ENCODE measurements at places on chromosomes 11 and 22. TPM values are rescaled to one million over a fixed set of nuclear protein-coding genes. Genes with fewer than 3 reads are reported as not detected.

The PDE2A gene
- 1.1 TPM for total RNA-seq

DNA sequence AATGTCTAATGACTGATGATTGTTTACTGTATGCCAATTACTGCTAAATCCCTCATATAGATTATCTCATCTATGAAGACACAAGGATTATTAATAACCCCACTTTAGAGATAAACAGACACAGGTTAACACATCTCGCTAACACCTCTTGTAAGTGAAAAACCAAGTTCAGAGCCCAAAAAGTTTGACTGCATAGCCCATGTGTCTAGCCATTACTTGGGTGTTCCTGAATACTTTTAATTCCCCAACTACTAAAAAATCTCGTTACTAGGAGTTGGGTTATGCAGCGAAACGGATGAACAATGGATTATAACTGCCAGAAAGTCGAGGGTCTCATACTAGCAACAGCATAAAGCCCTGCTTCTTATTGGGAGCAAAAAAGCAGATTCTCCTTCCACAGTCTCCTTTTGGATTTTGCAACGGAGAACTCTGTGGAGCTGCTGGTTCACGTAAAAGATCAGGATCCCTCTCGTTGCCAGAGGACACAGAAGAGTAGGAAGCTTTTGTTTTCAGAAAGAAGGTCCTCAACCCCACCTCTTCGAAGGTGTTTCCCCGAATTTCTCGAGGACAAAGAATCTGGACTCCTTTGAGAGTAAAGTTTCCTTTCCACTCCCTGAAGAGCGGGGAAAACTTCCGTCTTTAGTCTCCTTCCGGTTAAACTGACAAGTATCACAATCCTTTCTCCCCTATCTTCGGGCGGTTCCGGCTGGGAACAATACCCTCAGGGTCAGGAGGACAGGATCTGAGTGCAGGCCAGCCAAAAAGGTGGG lies 979 bp downstream of the ZBED5 start:
- DNase-seq, result peak; percentile 69
- H3K27ac ChIP-seq, result peak overlapping the region; percentile 99
- H3K27me3 ChIP-seq, result no peaks in the 10 kb centered on the region
- peaks cover 9% of the 10 kb centered on the region for H3K4me1 ChIP-seq
- H3K4me3 ChIP-seq, result peak overlapping the region; percentile 96

The MMP12 gene
- total RNA-seq, result 10.8 TPM

The SLC22A25 gene
- total RNA-seq, result not detected

DNA sequence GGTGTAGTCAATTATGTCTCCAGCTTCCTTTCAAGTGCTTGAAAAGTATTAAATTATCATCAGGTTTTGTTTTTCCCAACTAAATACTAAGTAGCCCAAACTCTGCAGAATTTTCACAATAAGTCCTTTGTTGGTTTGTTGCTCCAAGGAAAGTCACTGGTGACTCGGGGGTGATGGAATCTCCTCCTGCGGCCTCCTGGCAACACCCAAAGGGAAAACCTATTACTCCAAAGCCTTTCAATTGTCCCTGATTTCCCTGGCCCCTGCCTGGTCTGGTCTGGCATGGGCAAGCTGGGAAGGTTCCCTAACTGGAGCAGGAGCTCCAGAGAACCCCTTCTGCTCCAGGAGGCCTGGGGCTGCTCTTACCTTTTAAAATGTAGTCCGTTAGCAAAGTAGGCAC lies 47.9 kb downstream of the FEZ1 start:
- no peak for DNase-seq
- H3K36me3 ChIP-seq, result no peaks in the 10 kb centered on the region
- H3K4me3 ChIP-seq, result no peak overlapping the region
- H3K27me3 ChIP-seq, result no peaks in the 10 kb centered on the region

- H3K36me3 ChIP-seq, result no peaks in the 10 kb centered on the region
- no peak for DNase-seq
- no peaks in the 10 kb centered on the region for H3K27me3 ChIP-seq
- H3K4me1 ChIP-seq, result peaks cover 33% of the 10 kb centered on the region
These were observed 30.2 kb upstream of the BID start for GRCh38 chr22:17804331-17805080.

- H3K36me3 ChIP-seq, result peaks cover 3% of the 10 kb centered on the region
- no peak overlapping the region for H3K4me3 ChIP-seq
- H3K27ac ChIP-seq, result no peak overlapping the region
These were observed 4.9 kb downstream of the USP18 start for GRCh38 chr22:18154821-18155390.

The TBC1D22A gene
- total RNA-seq, result 11.8 TPM

The MADD gene
- total RNA-seq, result 17.0 TPM

GRCh38 chr11:62359475-62359874 lies 22.2 kb downstream of the ASRGL1 start:
- H3K4me3 ChIP-seq, result no peak overlapping the region
- no peak for DNase-seq
- H3K27ac ChIP-seq, result no peak overlapping the region
- no peaks in the 10 kb centered on the region for H3K27me3 ChIP-seq
- H3K36me3 ChIP-seq, result no peaks in the 10 kb centered on the region
- no peaks in the 10 kb centered on the region for H3K4me1 ChIP-seq

The DLG2 gene
- 6.6 TPM for total RNA-seq

The TTC38 gene
- 4.6 TPM for total RNA-seq

- no peak overlapping the region for H3K27ac ChIP-seq
- DNase-seq, result no peak
- no peaks in the 10 kb centered on the region for H3K27me3 ChIP-seq
- peaks cover 42% of the 10 kb centered on the region for H3K36me3 ChIP-seq
- no peak overlapping the region for H3K4me3 ChIP-seq
These were observed 1.5 kb downstream of the PTGDR2 start for GRCh38 chr11:60854140-60854846.

DNA sequence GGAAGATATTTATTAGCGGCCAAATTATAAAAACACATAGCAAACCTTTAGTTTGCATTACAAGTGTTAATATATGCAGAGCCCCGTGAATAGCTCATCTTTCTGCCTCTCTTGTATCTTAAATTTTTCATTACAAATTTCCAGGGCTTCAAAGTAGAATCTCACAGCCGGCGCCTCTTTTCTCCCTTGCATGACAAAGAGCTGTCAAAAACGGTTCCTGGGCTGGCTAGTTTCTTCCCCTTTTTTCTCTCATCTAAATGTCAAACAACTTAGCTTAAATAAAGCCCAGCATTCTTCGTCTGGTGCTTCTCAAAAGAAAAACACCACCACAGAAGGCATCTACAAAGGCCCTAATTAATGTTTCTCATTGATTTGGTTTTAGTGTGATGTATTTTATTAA lies 253.0 kb downstream of the INSC start:
- H3K27me3 ChIP-seq, result no peaks in the 10 kb centered on the region
- H3K4me3 ChIP-seq, result no peak overlapping the region
- H3K27ac ChIP-seq, result no peak overlapping the region

- H3K4me1 ChIP-seq, result no peaks in the 10 kb centered on the region
- no peaks in the 10 kb centered on the region for H3K36me3 ChIP-seq
- no peak for DNase-seq
These were observed 5.1 kb upstream of the SEZ6L start for GRCh38 chr22:26164174-26164573.

DNA sequence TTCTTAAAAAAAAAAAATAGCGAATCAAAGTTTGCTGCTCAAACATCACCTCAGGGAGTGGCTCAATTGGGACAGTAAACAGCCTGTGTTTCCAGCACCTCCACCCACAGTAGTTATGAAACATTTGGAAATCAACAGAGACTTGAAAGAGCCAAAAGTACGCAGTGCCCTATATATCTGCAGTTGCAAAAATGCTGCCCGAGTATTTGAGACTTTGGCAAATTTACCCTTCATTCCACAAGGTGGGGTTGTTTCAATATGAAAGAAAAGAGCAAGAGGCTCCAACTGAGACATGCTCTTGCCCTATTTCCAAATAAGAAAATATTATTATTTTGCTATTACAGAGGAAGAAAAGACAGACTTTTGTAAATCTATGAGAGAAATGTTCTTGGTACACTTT lies 851.1 kb upstream of the RAG2 start:
- no peaks in the 10 kb centered on the region for H3K4me1 ChIP-seq
- H3K4me3 ChIP-seq, result no peak overlapping the region
- no peak for DNase-seq
- H3K27ac ChIP-seq, result no peak overlapping the region
- no peaks in the 10 kb centered on the region for H3K27me3 ChIP-seq

- peaks cover 11% of the 10 kb centered on the region for H3K27me3 ChIP-seq
- DNase-seq, result peak; percentile 28
- no peaks in the 10 kb centered on the region for H3K36me3 ChIP-seq
- H3K4me1 ChIP-seq, result no peaks in the 10 kb centered on the region
These were observed 20.6 kb downstream of the APOBEC3H start for GRCh38 chr22:39117585-39118191.

GRCh38 chr11:110377434-110377833 lies 52.3 kb upstream of the FDX1 start:
- no peaks in the 10 kb centered on the region for H3K27me3 ChIP-seq
- no peaks in the 10 kb centered on the region for H3K4me1 ChIP-seq
- no peaks in the 10 kb centered on the region for H3K36me3 ChIP-seq
- no peak for DNase-seq

DNA sequence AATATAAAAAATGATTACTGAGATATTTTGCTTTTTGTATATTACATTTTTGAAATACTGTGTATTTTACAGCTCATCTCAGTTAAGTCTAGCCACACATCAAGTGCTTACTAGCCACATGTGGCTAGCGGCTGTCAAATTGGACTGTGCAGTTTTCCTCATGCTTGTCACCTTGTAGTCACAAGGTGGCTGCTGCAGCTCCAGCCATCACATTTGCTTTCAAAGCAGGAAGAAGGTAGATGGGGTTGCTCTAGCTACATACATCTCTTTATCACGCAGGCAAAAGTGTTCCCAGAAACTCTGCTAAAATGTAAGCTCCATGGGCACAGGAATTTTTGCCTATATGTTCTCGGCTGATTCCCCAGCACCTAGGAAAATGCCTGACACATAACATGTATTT lies 61.5 kb downstream of the MICAL2 start:
- H3K36me3 ChIP-seq, result no peaks in the 10 kb centered on the region
- H3K4me1 ChIP-seq, result no peaks in the 10 kb centered on the region
- H3K4me3 ChIP-seq, result no peak overlapping the region
- H3K27me3 ChIP-seq, result no peaks in the 10 kb centered on the region

All from thymus (tissue), 14 donors.